LoVo (cell line): ENCODE measurements at places on chromosomes 3 and 15.

- no peak for DNase-seq
These were observed 263.3 kb upstream of the NR2E3 start for GRCh38 chr15:71547011-71547410.

GRCh38 chr3:177263615-177264368 lies 66.5 kb upstream of the TBL1XR1 start:
- no peak for DNase-seq

- no peak for DNase-seq
These were observed 13.9 kb upstream of the TMPRSS7 start for GRCh38 chr3:112020674-112021085.

- no peak for DNase-seq
These were observed 88.1 kb upstream of the GADL1 start for GRCh38 chr3:30982416-30983075.

- no peak for DNase-seq
These were observed 384.9 kb upstream of the RARB start for GRCh38 chr3:25043177-25043576.

DNA sequence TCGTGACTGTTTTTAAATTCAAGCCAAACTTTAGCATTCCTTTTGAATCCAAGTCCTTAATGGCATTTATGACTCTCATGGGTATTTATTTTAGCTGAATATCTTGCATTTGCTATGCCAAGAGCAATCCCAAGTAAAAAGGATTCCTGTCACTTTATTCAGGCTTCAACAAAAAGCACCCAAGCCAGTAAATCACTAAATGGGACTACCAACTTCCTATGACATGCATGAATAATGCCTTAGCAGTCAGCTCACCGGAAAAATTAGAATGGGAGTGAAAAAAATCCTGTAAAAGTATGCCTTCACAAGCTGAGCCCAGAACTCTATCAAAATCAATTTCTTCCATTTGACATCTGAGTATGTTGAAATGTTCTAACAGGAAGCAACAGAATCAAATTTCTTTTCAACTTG lies 1297.9 kb downstream of the ROBO2 start:
- DNase-seq = no peak

DNA sequence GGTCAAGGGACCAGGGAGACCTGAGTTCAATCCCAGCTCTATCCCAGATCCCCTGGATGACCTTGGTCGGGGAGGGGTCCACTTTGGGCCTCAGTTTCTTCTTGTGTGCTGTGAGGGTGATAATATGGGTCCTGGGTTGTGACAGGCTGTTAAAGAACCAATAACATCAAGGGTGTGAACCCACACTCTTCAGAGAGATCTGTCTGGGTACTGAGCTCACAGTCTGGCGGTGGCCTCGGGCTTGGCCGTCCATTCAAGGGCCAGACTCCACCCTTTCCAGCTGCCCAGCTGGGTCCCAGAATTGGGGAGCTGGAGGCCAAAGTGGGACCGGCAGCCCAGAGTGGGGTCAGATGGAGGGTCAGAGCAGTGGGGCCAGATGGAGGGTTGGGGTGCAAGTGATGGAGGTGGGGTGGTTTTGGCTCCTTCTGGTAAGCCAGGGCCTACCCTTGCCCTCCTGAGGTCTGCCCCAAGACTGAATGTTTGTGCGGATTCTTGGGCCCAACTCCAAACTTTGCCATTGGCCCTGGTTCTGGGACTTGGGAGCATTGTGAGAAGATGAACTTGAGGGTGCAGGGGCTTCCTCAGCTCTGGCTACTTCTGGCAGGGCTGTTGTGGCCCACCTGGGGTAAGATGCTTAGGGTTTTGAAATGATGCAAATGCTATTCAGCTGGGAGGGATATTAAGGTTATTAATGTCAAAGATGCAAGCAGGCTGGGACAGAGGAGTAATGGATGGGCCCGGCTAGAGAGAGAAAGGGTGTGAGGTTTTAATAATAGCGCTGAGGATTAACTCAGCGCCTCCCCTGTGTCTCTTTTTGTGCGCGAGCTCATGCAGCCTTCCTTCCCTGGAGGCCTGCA lies 1.5 kb downstream of the CORO2B start:
- DNase-seq = no peak

DNA sequence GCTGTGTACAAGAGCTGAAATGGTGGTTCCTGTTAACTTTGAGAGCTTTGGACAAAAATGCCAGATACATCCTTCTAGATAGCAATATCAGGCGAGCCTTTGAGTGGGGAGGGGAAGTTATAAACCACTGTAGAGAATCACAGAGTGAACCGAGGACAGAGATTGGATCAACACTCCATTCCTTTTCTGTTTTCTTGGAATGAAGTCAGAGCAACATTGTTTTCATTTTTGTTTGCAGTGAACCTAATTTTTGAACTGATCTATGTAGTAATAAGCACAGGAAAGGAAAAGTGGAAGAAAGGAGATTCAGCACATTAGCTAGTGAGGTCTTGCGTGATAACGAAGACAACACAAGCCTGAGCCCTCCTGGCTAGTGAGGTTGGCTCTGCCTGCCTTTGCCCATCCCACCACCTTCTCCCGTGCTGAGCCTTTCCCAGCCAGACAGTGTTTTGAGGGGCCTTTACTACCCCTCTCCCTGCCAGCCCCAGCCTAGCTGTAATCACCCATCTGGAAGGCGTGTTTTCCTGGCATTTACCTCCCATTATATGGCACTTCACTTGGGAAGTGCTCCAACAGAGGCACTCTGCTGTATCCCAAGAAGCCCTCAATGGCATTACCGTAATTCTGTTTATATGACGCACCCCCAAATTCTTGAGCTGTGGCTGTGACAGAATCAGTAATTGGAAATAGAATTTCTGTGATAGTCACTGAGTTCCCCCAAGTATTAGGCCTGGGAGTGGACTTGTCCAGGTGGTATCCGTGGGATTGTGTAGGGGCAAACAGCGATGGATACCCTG lies 129.8 kb downstream of the CACNA1D start:
- no peak for DNase-seq
